Activated CD4-positive, CD25-positive, alpha-beta regulatory T cell treated with anti-CD3 and anti-CD28 coated beads, Interleukin-2, amount 50 U/mL, for 24 hours (primary cell): ENCODE measurements at places on chromosomes 5 and 9.
A peak's percentile ranks its signal among the peaks of the same experiment; 100 is the strongest.

DNA sequence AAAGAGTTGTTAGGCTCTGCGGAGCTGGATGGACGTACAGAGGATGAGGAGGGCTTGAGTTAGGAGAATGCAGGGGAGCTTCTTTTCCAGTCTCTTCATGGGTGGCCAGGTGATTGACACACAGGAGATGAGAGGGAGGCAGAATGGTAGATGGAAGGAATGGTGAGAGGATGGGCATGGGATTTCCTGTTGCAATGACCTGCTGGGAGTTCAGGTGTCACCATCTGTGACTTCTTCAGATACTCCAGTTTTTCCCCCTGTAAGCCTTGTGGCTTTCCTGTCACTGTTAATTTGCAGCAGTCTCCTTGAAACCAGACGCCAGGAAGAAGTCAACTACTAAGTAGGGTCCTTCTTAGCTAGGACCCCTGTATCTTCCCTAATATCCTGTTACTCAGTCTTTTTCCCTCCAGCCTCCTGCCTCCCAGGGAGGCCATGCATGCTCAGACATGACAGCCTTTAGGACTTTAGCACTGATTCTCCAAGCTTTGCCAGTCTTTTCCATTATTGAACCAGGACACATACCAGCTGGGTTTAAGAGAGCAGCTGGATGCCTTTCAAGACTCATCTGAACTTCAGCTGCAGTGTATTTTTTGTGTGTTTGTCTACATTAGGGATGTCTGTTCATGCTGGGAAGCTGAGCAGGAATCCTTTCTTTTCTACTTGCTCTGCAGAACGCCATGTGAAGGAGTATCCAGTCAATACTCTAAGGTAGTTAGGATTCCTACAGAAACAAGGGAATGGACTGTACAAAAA lies 67.2 kb upstream of the CD180 start:
- ATAC-seq: no peak

DNA sequence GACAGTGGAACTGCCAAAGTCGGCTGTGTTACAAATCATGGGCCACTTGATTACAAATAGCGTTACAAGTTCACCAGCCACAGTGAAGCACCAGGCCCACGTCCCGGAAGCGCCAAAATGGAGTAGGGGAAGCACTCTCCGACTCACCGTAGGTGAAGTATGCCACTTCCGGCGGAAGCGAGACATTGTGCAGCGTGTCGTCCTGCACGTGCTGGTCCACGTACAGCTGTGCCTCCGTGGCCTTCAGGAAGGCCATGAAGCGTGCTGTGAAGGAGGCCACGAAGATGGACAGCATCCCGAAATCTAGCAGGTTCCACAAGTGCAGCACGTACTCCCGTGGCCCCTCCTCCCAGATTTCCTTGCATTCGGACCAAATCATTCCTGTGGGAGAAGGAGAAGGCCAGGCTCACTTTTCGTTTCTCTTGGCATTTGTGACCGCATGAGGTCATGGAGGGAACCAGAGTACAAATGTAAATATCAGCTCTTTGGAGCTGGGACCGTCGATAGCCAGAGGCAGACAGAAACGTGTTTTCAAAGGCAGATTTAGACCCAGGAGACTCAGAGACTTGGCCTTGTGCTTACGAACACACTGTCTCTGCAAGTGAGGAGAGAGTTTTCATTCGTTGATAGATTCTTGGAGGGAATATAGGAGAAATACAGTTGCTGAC lies 58.7 kb upstream of the SMIM32 start:
- ATAC-seq: no peak

GRCh38 chr9:121206516-121207370 lies 5.1 kb upstream of the RAB14 start:
- ATAC-seq: peak; percentile 44

GRCh38 chr5:146007270-146007669 lies 70.9 kb downstream of the SH3RF2 start:
- ATAC-seq: no peak

GRCh38 chr9:14256588-14256987 lies 57.4 kb downstream of the NFIB start:
- no peak for ATAC-seq

- no peak for ATAC-seq
These were observed 42.7 kb downstream of the ACER2 start for GRCh38 chr9:19451240-19452087.
